Head of caudate nucleus (tissue), 42 donors: ENCODE measurements at places on chromosomes 6 and 20.

GRCh38 chr6:134984821-134985220 is 34.9 kb upstream of the ALDH8A1 start:
- DNase-seq: no peak

GRCh38 chr20:50153153-50153499 is 397 bp downstream of the PEDS1 start:
- DNase-seq: no peak

GRCh38 chr6:157892363-157892877 is 69.4 kb downstream of the SNX9 start:
- DNase-seq: no peak

DNA sequence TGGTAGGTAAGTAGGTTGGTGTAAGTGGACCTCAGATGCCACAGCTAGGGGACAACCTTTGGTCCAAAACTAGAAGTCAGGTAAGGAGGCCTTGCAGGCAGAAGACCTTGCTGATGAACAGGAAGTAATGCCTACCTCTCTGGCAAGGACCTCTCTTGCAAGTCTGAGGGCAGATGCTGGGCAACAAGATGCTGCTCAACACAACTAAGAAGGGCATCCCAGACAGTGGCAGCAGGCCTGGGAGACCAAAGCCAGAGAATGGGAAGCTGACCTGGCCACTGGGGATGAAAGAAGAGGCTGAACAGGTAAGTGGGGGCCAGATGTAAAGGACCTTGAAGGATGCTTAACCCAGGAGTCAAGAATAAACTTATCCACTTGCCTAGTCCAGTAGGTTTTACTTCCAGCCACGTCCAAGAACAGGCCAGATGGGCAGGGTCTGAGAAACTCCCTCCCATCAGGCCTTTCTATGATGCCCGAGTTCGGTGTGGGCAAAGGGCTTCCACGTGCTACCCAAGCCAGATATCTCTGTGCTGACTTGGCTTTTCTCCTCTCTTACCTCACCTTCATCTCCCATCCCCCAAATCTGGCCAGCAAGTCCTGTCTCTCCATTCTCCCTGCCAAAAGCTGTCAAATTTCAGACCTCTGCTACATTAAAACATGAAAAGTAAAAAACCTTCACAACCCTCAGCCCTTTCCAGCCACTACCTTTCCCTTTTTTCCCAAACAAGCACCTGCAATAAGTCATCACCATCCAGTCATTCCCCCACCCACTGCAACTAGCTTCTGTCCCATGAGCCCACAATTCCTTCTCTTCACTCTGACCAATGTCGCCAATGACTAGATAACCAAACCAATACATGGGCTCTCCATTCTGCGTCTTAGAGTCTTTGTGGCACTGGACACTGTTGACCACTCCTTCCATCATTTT is 11.5 kb upstream of the PLCG1 start:
- no peak for DNase-seq

GRCh38 chr6:52904562-52905279 is 4.8 kb downstream of the GSTA3 start:
- no peak for DNase-seq

- no peak for DNase-seq
Observed at GRCh38 chr6:63180367-63180766, 30.9 kb upstream of the FKBP1C start.

- no peak for DNase-seq
Observed at GRCh38 chr20:36101192-36101591, 53.3 kb upstream of the EPB41L1 start.

DNA sequence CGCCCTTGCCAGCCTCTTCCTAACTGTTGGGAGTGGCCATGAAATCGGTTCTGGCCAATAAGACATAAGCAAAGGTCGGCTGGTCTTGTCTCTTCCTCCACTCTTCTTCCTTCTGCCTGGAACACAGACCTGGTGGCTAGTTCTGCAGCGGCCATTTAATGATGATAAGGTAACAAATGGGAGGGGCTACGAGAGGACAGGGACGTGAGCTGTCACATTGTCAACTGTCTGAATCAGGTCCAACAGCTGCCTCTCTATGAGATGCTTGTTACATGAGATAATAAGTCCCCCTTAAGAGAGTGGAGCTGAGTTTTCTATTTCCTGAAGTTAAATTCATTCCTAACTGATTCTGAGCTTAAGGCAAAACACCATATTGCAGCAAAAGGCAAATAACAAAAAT is 12.5 kb upstream of the TMEM242 start:
- no peak for DNase-seq

DNA sequence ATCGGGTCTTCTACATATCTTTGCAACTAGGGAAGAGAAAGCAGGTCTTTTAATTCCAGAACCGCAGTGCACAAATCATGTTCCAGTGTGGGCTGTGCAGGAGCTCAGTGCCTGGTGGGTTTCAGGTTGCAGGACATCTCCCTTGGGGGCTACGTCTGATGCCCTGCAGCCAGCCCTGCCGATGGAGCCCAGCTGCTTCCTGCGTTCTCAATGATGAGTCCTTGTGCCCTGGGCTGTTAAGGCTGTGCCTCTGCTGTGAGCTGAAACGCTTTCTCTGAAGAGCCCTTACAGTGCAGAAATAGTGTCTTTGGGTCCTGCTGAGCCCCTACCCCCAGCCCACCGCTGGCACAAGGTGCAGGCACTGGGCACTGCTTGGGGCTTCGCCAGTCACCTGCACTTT is 192.9 kb downstream of the SYNDIG1 start:
- no peak for DNase-seq

DNA sequence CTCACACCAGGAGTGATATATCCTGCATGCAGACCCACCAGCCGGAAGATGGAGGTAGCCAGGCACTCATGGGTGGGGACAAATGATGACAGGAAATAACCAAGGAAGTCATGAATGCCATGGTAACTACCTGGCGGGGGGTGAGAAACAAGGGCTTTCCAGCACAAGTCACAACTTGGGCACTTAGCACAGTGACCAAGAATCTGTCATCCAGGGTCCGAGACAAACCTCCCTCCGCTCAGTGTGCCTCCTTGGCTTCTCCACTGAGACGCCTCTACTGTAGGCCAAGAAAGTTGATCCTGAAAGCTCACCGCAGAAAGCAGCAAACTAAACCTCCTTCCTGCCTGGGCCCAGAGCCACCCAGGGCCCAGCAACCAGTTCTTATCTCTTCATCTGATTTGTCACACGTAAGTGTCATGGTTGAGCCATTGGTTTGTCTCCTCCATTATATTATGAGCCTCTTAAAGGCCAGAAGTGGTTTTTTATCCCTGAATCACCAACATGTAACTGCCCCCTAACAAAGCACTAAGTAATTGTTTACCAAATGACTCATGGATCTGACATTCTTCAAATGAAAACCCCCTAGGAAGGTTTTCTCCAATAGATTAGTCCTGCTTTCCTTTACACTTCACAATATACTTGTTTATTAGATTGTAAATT is 84.3 kb upstream of the TAB2 start:
- DNase-seq: no peak

DNA sequence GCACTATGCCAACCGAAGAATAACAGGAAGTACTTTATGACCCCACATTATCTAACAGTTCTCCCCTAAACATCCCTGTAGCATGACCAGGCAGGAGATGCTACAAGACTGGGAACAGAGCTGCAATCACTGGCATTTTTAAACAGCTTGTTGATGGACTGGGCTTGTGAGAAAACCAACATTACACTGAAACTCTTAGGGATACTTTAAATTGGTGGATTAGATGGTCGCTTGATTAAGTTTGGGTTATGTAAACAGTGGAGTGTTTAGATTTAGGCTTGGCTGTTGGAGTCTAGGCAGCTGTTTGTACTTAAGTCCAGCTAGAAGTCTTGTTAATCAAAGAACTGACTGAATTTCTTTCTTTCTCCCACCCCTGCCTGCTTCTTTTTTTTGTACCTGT is 234.1 kb upstream of the BMP2 start:
- DNase-seq: no peak

DNA sequence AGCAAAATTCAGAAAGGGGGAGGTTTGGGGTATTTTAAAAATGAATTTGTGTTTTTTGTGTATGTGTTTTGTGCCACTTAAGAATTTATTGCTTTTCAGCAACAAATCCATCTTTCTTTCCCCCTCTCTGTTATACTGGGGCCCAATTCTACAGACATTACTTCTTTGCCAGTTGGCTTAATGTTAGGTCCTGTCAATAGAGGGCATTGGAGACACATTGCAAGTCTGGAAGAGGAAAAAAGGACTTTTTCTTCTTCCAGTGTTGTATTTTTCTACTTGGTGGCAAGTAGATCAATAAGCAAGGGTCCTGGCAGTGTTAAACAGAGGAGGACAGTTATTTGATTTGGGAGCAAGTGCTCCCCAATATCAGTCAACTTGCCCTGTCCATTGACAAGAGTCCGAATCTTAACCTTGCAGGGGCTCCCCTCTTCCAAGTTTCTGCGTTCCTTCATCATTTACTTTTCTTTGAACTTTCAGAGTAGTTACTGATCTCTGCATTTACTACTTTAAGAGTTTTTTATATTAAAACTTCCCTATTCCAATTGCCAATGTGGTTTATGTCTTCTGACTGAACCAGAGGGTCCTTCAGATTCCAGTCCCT is 23.4 kb downstream of the SCML4 start:
- no peak for DNase-seq

DNA sequence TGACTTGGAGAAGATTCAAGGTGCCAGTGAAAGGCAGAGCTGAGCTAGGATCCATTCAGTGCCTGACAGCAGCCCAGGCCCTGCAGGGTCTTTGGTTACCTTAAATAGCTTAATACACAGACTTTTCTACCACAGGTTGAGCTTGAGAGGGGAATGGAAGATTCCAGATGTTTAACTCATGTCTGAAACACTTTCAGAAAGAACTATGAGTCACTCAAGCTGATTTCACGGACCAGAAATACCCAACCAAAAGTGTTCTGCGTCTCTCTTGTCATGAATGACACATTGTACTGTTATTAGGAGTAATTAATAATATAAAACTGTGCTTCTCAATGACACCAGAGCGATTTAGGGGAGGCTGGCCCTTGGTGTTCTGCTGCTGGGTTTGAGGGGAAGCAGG is 6.4 kb upstream of the PMEPA1 start:
- no peak for DNase-seq

GRCh38 chr6:124285146-124285545 is 481.5 kb downstream of the NKAIN2 start:
- DNase-seq: no peak

DNA sequence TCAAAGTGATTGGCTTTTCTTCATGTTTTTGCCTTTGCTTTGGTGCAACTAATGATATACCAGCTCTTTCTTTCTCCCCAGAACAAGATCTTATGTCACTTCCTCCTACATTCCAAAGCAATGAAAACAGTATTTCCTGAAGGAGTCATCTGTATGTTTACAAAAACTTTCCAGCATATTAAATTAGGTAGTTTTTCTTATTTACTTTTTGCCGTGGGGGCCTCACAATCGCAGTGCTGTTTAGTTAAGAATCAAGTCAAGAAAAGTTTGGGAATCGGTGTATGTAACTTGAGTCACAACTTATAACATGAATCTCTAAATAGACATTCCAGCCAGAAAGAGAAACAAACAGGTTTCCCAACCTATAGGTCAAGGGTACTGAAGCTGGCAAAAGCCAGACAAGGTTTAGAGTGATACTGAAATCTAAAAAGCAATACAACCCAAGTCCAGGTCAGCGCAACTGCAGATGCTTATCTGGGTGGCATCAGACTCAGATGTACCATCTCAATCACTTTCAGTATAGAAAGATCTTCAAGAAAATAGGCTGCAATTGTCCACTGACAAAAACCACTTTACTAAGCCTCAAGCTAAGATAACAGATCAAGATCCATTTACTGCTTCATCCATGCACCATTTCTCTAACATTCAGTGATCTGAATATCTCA is 63.6 kb downstream of the IPCEF1 start:
- DNase-seq: no peak

DNA sequence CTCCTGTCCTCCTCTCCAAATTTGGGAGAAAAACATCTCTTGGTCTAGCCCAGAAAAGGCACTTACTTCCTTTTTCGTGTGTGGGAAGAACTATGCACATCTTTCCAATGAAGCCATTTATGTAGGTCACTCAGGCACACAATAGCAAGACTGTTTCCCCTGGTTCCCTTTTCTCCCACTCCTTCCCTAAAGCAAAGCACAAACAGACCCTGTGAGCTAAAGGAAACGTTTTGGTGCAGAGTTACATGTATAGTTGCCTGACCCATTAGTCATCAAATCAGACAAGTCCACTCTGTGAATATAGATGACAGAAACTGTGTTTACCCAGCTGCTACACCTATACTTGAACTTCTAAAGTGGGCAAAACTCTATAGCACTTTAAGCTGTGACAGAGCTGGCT is 474.6 kb downstream of the COL12A1 start:
- no peak for DNase-seq

DNA sequence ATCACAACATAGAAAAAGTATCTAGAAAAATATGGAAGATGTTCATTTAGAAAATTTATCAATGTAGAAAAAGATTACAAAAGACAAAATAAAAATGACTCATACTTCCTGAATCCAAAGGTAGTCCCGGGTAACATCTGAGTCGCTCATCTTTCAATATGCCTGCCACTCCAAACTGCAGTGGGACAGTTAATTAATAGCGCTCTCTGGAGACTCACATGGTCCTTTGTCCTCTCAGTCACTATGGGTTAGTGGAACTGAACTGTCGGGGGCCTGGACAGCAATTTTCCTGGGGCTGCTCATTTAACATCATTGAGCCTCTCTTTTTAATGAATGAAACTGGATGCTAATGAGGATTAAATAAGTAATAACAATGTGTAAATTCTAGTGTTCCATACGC is 103.4 kb downstream of the MAP3K4 start:
- no peak for DNase-seq

DNA sequence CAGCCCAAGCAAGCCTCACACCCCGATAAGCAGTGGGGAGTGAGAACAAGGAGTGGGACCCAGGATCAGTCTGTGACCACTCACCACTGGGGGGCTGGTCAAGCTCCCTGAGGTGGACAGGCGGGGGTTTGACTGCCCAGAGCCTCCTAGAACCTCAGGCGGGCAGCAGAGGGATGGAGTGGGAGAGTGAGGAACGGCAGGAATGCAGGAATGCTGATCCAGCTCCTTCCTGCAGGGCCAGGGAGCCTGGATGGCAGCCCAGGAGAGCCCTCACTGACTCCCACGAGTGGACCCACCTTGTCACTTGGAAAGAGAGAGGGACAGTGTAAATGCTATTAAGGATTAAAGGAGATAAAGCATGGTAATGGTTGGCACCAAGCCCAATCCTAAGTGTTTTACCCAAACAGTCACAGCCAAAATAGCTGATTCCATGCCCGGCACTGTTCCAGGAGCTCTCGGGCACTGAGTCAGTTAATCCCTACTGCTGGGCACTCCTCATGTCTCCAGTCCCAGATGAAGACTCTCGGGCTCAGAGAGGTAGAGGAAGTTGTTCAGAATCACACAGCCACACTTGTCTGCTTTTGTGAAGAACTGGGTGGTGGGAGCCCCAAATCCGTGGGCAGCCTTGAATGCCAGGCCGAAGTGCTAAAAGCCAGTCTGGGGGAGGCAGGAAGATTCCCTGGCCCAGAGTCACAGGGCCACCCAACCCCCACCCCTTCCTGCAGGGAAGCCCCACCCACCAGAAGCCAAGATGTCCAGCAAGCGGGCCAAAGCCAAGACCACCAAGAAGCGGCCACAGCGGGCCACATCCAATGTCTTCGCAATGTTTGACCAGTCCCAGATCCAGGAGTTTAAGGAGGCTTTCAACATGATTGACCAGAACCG is 3.1 kb downstream of the MYL9 start:
- DNase-seq: no peak
